ENCODE measurements at places on chromosomes 6 and 20.

- no peak for DNase-seq
These were observed 113.7 kb downstream of the CDH26 start for GRCh38 chr20:60071965-60072364.

DNA sequence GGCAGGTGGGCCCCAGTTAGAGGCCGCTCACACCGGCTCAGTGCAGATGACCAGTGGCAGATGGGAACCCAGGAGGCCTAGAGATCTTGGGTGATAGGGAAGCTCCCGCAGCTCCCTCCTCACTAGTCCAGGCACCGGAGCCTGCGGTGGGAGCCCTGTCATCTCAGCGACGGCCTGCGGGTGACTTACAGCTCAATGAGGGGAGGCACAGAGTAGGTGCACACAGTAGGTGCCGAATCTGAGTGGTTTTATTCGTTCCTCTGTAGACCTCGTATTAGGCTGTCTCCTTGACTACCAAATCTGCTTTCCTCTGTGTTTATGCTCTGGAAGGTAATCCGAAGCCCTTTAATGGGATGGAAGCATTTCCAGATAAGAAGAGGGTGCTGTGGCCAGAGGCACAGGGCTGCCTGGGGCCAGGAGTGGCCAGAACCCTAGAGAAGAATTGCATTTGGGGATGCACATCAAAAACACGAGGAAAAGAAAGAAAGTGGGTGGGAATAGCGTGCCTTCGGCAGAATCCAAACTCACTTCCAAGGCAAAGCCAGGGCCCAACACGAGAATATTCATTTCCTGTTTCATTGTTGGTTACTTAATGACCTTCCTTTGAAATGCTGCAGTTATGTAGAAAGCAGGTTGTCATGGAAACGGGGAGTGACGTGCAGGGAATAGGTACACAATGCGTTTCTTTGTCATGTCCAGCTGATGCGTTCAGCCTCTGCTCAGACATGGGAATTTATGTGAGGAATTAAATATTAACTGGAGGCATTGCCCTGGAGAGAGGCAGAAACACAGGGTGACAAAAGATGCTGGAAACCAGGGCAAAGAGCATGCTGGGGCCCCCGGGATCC is 24.7 kb downstream of the MYT1 start:
- no peak for DNase-seq

GRCh38 chr20:35657271-35657670 is 7.4 kb downstream of the CPNE1 start:
- DNase-seq: no peak

DNA sequence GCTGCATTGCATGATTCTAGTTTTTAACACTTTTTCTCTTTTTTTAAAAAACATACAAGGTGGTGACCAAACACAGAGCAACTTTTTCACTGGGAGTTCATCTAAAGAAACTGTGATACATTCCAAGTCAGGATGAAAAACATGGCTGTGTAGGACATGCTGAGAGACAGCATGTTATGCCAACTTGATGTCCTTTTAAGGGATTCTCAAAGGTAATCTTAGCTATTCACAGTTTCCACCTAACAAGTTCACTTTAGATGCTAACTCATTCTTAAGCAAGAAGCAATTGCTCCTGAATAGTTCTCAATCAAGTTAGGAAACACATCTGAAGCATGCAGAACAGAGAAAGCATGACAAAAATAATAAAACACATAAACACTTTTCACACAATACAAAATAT is 3.3 kb downstream of the ASCC3 start:
- no peak for DNase-seq

DNA sequence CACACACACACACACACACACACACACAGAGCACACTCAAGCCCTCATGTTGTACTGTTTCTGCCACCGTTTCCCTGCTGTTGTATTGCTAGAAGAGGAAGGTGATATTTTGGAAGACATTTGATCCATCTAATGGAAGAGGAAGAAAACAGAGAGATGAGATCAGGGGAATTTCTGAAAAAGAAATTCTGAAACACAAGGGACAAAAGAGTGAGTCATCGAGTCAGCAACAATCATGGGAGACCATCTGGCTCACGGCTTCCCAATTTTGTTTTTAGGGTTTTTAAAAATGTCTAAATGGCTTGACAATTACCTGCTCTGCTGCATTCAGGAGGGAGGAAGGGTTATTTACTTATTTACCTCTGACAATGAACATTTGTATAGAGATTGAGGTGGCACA is 22.0 kb downstream of the SOX4 start:
- DNase-seq: no peak

DNA sequence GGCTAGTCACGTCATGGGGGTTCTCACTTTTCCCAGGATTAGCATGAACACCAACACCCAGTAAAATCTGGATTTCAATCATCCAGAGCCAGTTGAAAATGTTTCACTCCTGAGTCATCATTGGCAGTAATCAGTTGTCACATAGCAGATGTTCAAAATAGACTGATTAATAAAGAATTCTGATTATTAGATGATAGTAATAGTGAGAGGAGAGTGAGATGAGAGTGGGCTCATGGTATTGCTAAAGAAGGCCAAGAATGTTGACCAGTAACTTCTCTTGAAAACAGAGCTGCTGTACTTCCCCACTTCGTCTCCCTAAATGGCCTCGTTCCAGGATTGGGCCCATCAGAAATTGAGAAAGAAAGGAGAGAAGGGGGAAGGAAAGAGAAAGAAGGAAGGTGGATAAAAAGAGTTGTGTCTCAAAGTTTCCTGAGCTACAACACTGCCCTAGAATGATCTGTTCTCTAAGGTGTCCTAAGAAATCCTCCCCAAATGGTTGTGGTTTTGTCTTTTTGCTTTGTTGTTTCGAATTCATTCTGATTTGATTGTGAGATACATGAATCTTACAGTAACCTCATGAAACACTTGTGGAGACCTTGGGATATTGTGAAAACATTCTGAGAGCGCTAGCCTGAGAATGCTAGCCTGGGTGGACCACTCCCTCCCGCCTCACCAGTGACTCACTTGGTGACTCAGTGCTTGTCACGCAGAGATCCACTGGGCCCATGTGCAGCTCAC is 502.2 kb upstream of the JARID2 start:
- DNase-seq: no peak

GRCh38 chr20:4012589-4012988 is 2.8 kb downstream of the RNF24 start:
- no peak for DNase-seq

GRCh38 chr6:37172912-37173492 is 3.0 kb downstream of the PIM1 start:
- no peak for DNase-seq

GRCh38 chr6:141562186-141562811 is 570.4 kb upstream of the GJE1 start:
- no peak for DNase-seq

- no peak for DNase-seq
These were observed 213.5 kb upstream of the PDE10A start for GRCh38 chr6:165876588-165876987.

DNA sequence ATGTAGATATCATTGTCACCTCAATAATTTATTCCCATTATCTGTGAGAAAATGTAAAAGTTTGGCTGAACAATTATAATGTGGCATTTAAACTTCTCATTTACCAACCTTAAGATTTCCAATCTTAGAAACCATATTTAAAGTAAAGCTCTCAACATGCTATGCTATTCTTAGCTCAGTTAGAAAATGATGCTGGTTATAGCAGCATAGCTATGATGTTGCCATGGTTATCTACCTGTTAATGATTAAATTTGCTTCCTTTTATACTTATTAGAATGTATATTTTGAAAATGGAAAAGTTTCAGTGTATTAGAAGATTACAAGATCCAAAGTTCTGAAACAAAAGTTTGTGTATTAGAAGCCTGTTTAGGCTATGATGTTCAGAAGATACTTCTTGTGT is 110.1 kb downstream of the GPR63 start:
- DNase-seq: no peak

- DNase-seq: no peak
These were observed 73.7 kb downstream of the EDN1 start for GRCh38 chr6:12363651-12364381.

- DNase-seq: no peak
These were observed 117.8 kb upstream of the SUPT3H start for GRCh38 chr6:45495429-45496084.

GRCh38 chr20:47970282-47970903 is 185.1 kb upstream of the SULF2 start:
- no peak for DNase-seq

GRCh38 chr6:122806291-122806690 is 17.2 kb downstream of the SMPDL3A start:
- no peak for DNase-seq

DNA sequence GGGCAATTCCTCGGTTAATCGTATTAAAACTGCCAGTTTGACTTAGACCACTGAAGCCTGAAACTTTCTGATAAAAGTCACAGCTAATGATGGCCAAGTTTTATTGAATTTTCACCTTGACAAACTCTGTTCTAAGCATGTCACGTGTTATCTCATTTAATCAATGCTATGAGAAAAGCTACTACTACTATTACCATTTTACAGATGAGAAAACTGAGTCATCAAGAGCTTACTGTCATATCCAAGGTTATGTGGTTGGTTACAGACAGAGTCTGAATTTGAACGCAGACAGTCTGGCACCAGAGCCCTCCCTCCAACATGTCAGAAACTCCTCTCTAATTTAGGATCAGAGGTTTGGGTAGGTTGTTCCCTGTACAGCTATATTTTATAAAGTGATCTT is 4.3 kb downstream of the FAXC start:
- no peak for DNase-seq

All from SK-N-MC (cell line).